ENCODE measurements at places on chromosomes 1 and 21. TPM values are rescaled to one million over a fixed set of nuclear protein-coding genes. Genes with fewer than 3 reads are reported as not detected.

GRCh38 chr1:195580988-195581387, 1027.3 kb downstream of the KCNT2 start:
- no peak for ATAC-seq

DNA sequence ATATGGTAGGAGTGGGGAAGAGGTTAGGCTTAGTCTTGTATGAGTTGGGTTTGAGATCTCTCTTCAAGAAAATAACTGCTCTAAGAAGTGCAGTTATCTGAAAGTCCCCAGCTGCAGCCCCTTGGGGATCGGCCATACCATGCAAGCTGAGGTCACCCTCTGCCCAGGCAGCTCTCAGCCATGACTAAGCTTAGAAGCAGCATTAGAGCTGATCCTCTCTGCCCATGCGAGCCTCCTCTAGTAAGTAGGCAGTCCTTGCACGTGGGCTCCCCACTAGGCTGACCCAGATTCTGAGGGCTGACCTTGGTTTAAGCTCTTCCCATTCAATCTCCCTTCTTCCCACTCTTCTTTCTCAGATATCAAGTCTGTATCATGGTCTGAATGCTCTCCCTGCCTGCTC, 121.0 kb upstream of the UBE2U start:
- no peak for ATAC-seq

- ATAC-seq = no peak
Measured at GRCh38 chr1:44777969-44778635, 2.8 kb downstream of the RPS8 start.

GRCh38 chr1:63902844-63903589, 129.2 kb downstream of the ROR1 start:
- ATAC-seq = no peak

Gene SH2D2A
- total RNA-seq = 1.2 TPM

GRCh38 chr1:55483523-55483922, 268.4 kb upstream of the USP24 start:
- no peak for ATAC-seq

DNA sequence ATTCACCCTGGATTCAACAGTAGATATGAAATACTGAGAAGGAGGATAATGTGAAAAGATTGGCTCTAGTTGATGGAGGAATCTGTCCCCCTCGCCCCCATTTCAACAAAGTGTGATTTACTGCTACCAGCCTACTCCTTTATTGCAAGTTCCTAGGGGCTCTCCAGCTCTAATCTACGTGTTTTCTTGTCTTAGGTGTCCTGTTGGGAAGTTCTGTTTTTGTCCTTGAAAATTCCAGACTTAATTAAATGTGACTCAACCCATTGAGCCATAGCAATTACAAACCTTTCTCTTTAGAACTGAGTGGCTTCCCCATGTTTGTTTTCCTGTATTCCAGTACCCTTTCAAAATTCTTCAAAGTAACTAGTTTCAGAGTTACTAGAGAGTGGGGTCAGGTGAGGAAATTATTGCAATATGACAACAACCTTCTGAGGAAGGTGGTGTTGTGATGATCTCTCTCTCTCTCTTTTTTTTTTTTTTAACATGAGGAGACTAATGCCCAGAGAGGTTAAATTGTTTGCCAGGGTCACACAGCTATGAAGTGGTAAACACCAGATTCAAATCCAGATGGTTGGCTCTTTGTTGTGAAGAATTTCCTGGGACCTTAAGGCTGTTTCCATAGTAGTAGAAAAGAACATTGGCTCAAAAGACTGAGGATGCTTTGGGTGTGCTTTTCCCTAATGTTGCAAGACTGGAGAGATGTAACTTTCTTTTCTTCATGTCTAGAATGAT, 3.5 kb downstream of the RGL1 start:
- no peak for ATAC-seq

DNA sequence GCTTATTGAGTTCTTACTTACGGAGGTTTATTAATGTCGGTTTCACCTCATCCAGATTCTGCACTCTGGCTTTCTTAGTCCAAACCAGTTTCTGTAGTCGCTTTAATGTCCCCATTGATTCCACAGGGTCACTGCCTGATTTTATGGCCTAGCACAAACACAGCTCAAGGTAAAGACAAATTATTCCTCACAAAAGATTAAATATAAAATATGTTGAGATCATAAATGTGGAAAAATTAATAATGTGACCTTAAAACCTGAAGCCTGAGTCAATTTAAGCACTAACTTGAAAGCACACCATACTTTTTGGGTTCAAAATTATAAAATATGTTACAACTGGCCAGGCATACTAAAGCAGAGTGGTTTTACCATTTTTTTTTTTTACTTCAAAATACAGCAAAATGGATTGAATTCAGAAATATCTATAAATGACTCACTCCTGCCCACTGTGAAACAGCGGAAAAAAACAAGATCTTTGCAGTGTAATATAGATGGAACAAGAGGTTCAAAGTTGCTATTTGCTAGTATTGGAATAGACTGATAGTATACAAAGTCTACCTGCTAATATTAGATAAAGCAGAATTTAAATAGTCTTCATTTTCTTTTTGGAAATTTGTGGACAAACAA, 37.6 kb upstream of the SAMSN1 start:
- ATAC-seq = no peak

Gene LEFTY2
- 33.8 TPM for total RNA-seq

- ATAC-seq = no peak
Measured at GRCh38 chr1:202834771-202835547, 24.2 kb downstream of the PCAT6 start.

DNA sequence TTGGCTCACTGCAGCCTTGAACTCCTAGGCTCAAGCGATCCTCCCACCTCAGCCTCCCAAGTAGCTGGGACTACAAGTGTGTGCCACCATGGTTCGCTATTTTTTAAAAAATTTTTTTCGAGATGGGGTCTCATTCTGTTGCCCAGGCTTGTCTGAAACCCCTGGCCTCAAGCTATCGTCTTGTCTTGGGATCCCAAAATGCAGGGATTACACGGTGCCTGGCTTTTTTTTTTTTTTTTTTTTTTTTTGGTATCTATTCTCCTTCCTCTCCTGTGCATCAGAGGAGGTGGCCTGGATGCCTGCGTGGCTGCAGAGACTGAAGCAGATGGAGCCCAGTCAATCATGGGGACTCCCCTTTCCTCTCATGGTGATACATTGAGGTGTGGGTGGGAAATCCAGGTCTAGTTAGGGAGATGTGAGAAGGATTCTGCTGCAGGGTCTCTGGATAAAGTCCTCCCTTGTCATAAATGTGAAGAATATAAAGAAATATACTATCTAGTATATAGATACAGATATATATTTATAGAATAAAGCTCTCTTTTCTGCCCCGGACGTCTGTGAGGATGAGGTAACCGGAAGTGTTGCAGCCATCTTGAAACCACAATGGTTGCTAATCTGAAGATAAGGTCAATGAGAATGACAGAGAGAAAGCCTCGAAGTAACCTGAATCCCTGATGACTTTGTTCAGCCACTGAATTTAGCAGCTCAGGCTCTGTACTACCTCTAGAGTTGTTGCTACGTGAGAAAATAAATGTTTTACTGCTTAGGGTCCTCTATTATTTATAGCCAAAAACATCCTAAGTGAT, 19.5 kb upstream of the RGSL1 start:
- ATAC-seq = no peak

Gene SRGAP2C
- 29.6 TPM for total RNA-seq

Measured in motor neuron (in vitro differentiated cells).